ENCODE measurements at places on chromosomes 2 and 18.

GRCh38 chr2:177698281-177698680 is 305.7 kb downstream of the AGPS start:
- no peak for DNase-seq

DNA sequence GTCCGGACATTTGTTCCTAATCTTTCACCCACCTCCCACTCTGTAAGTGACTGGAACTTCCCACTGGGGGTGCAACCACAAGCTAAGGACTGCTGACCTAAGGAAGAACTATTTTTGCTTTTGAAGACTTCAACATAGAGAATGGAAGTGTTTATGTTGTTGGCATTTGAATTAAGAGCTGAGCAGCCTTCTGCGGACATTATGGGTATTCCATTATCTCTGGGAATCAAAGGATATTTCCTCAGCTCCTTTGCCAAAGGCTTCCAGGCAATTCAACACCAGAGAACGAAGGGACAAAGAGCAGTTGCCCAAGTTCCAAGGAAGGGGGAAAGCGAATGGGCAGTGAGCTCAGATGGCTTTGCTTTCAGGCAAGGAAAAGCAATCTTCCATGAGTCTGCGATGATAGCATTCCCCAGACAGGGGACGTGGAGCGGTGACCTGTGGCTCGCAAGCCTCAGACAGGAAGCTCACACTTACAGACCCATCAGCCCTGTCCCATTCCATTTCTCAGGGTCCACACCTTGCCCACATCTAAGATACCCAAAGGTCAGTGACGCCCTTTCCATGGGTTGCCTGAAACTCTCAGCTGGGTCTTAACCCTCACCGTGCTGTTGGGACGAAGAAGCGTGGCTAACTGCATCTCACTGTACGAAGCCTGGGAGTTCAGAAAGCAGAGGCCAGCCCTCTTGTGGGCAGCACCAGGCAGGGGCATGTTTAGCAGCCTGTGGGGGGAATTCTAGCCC is 116.8 kb downstream of the COPS8 start:
- DNase-seq: no peak

DNA sequence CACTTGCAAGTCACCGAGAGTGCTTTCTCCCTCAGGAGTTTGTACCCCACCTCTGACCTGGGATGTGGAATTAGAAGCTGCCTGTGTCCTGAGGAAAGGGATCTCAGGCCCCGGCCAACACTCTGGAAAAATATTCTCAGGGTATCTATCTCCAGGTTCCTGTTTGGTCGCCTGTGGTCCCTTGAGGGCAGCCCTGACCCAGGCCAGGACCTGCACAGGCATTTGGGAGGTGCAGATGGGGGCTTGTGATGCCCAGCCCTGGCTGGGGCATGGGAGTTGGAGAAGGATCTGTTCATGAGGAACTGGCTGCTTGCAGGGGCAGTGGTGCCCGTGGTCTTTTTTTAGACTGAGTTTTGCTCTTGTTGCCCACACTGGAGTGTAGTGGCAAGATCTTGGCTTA is 46.3 kb downstream of the MYCN start:
- no peak for DNase-seq

DNA sequence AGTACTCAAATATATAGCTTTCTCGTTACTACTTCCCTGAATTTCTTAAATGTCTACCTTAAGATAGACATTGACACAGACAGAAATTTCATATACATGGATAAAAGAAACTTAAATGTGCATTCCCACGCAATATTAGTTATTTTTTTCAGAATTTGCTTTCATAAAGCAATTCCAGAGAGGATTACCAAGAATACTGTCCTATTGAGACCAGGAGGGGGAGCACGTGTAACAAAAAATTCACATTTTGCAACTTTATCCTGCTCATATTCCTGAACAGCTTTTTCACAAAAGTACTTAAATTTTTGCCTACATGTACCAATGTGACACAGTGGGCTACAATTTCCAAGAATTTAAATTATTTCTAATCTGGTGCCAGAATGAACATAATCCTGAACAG is 30.7 kb upstream of the ERCC3 start:
- no peak for DNase-seq

DNA sequence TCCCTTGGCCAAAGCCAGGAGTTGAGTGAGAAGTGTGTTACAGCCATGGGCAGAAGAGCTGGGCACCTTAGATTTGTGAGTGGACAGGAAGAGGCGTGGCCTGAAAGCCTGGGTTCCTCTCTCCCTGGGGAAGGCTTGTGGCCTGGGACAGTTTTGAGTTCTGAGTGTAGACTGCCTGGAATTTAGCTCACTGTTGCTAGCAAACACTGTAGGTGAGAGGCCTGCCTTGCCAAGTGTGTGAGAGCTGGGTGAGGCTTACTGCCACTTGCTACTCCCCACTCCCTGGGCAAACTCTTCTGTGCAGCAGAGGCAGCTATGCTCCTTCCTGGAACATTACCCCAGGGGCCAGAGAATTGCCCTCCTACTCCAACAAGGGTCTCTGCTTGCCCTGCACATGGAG is 150.0 kb upstream of the GALNT5 start:
- DNase-seq: no peak

- no peak for DNase-seq
Measured at GRCh38 chr18:12372406-12372805, 4.6 kb downstream of the AFG3L2 start.

GRCh38 chr2:205511641-205512040 is 170.7 kb upstream of the NRP2 start:
- DNase-seq: no peak
